ENCODE measurements at places on chromosomes 11 and 22. TPM values are rescaled to one million over a fixed set of nuclear protein-coding genes. Genes with fewer than 3 reads are reported as not detected.

- DNase-seq = no peak
Measured at GRCh38 chr22:19367763-19368367, 63.7 kb downstream of the HIRA start.

- no peak for DNase-seq
Measured at GRCh38 chr11:78613378-78613813, 38.7 kb upstream of the NARS2 start.

DNA sequence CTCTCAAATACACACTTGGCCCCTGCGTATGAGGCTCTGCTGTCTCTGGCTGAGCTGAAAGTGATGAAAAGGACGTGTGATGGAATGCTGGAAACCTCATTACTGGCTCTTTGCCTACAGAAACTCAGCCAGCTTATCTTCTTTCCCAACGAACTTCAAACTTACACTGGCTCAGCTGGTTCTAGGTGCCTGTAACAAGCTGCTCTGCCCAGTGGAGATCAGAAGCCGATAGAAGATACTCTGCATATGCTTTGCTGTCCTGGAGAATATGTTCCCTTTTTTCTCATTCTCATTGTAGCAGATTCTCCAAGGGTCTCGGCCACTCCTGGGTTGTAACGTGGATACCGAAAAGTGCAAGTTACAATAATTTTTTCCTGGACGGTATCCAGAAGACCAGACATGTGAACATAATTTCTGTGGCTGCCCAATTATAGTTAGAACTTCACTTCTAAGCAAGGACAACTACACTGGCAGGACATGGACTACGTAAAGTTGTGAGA is 405.3 kb upstream of the CCDC90B start:
- no peak for DNase-seq

DNA sequence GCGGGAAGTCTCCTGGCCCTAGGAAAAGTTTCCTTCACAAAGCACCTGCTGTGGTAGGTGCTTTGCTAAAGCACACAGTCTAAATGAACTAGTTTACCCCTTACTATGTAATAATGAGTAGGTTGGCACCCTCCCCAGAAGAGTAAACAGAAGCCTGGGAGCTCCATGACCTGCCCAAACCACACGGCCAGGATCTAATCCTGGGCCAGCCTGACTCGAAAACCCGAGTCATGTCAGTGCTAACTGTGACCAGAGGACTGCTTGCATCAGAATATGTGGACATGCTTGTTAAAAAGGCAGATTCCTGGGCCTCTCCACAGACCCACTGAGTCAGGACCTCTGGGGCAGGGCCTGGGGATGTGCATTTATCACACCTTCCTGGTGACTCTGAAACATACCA is 67.7 kb downstream of the PANX1 start:
- no peak for DNase-seq

DNA sequence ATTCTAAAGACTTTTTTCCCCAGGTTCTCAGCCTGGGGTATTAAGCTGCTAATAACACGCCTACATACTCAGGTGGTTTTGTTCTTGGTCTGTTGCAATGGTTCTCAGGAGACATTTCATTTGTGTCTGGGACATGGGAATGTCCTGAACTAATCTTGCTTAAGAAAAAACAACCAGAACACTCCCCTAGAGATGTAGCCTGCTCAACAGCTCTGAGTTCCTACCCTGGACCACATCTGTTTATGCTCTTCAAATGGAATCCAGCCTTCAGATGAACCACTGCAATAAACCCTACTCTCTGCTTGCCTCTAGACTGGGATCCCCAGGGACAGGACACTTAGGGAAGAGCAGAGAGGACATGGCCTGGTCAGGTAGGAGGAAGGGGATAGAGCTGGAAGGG is 29.9 kb downstream of the RELT start:
- DNase-seq = no peak

DNA sequence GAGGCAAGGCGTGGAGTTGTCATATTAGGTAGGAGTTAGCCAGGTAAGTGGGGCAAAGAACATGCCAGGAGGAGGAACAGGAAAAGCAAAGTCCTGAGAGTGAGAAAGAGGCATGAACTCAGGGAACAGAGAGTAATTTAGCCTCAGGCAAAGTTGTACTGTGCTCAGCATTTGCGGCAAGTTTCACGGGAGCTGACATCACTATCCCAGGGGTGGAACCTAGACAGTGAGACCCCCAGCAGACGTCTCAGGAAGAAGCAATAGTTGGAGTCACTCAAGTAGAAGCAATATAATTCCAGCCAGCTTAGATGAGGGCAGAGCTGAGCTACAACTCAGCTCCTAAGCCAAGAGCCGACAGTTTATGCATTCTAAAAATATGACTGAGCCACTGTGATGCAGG is 426.0 kb upstream of the ISX start:
- no peak for DNase-seq

The SCARF2 gene
- total RNA-seq = 2.6 TPM

The CYTH4 gene
- 129 TPM for total RNA-seq

The FAT3 gene
- total RNA-seq = not detected

The PHRF1 gene
- total RNA-seq = 44.9 TPM

Data from CD8-positive, alpha-beta T cell (primary cell).